ENCODE measurements at places on chromosomes 7 and 10.

GRCh38 chr7:22390516-22390915 is 33.6 kb upstream of the RAPGEF5 start:
- H3K4me1 ChIP-seq, result no peaks in the 10 kb centered on the region
- H3K36me3 ChIP-seq, result no peaks in the 10 kb centered on the region
- H3K4me3 ChIP-seq, result no peak overlapping the region
- DNase-seq, result no peak

- no peak overlapping the region for H3K4me3 ChIP-seq
- no peaks in the 10 kb centered on the region for H3K36me3 ChIP-seq
- H3K4me1 ChIP-seq, result no peaks in the 10 kb centered on the region
- H3K27me3 ChIP-seq, result no peaks in the 10 kb centered on the region
- peak; percentile 2 for DNase-seq
Observed at GRCh38 chr10:16116404-16117304, 256.3 kb upstream of the MINDY3 start.

DNA sequence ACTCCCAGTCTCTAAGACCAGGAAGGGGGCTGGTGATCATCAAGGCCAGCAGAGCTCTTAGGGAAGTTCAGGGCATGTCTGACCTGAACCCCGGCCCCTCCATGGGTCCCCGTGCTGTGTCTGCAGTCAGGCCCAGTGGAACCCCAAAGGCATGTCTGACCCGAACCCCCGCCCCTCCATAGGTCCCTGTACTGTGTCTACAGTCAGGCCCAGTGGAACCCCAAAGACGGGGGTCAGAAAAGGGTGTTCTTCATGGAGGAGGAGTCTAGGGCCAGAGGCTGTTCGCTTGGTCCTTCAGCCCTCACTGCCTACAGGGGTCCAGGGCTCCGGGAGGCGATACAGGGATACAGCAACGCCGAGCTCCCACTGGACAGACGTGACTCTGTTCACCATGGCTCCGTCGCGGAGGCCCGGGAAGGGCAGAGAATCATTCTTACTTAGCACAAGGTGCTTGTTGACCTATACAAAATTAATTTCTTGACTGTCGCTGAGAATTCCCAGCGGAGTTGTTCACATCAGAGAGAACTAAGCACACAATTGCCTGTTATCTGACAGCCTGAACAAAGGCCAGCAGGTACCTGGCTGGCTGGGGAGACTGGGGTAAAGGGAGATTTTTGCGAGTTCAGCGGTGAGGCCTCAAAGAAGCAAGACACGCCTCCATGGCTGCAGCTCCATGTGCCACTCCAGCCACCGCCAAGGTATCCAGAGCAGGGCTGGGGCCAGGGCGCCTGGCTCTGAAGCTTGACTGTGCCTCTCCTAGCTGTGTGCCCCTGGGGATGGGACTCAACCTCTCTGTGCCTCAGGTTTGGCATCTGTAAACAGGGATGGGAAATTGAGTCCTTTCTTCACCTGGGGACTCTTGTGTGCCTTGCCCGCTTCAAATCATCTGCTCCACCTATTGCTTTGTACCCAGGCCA is 26.8 kb downstream of the EN2 start:
- H3K27ac ChIP-seq, result no peak overlapping the region
- H3K27me3 ChIP-seq, result peaks cover 42% of the 10 kb centered on the region
- peaks cover 3% of the 10 kb centered on the region for H3K36me3 ChIP-seq
- DNase-seq, result no peak

- H3K4me3 ChIP-seq, result no peak overlapping the region
- no peaks in the 10 kb centered on the region for H3K4me1 ChIP-seq
- H3K36me3 ChIP-seq, result no peaks in the 10 kb centered on the region
Observed at GRCh38 chr10:122054048-122055025, 65.4 kb downstream of the TACC2 start.

DNA sequence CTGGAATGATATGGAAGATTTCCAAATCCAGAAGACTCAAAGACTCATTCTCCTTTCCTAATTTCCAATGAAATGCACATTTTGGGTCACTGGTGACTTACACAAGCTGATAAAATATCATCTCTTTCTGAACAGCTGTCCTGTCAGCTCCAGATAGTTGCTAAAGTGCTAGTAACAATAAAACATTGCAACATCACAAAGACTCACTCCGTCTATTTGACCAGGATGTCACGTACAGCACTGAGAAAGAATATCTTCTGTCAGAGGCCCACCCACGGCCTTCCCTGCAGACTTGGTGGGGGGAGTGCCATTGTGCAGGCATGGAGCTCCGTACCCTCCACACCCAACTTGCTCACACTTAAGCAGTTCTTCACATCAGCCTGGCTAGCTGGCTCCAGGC is 78.9 kb upstream of the EGR2 start:
- peaks cover 17% of the 10 kb centered on the region for H3K27me3 ChIP-seq
- no peak overlapping the region for H3K4me3 ChIP-seq

- H3K27ac ChIP-seq, result no peak overlapping the region
- no peaks in the 10 kb centered on the region for H3K27me3 ChIP-seq
- peaks cover 29% of the 10 kb centered on the region for H3K36me3 ChIP-seq
- no peak for DNase-seq
- H3K4me3 ChIP-seq, result no peak overlapping the region
- no peaks in the 10 kb centered on the region for H3K4me1 ChIP-seq
Observed at GRCh38 chr10:12156367-12157123, 27.1 kb downstream of the SEC61A2 start.
